ENCODE measurements at places on chromosomes 11 and 22.

GRCh38 chr11:119861160-119861559 is 132.2 kb upstream of the NECTIN1 start:
- no peak for DNase-seq

- DNase-seq, result no peak
Measured at GRCh38 chr11:12936200-12936599, 72.9 kb upstream of the RASSF10 start.

DNA sequence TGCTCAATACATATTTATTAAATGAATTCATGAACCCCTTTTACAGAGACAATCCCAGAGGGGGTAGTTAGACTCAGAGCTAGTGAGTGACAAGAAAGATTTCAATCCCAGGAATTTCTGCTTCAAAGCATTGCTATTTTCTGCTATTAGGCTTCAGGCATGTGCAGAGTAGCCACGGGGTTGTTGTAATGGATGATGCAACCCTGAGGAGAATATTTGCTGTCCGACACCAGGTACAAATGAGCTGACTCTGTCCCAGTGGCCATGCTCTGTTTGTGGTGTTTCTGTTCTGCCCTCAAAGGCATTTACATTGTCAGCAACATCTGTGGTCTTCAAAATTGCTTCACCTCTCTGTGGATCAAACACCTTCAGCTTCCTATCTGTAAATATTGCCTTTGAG is 102.6 kb downstream of the CSNK2A3 start:
- no peak for DNase-seq

- DNase-seq, result no peak
Measured at GRCh38 chr11:58193391-58193790, 4.5 kb downstream of the OR9Q2 start.

GRCh38 chr11:19378814-19379213 is 138.1 kb upstream of the E2F8 start:
- no peak for DNase-seq

GRCh38 chr11:87431392-87431791 is 393.7 kb downstream of the TMEM135 start:
- DNase-seq, result no peak

DNA sequence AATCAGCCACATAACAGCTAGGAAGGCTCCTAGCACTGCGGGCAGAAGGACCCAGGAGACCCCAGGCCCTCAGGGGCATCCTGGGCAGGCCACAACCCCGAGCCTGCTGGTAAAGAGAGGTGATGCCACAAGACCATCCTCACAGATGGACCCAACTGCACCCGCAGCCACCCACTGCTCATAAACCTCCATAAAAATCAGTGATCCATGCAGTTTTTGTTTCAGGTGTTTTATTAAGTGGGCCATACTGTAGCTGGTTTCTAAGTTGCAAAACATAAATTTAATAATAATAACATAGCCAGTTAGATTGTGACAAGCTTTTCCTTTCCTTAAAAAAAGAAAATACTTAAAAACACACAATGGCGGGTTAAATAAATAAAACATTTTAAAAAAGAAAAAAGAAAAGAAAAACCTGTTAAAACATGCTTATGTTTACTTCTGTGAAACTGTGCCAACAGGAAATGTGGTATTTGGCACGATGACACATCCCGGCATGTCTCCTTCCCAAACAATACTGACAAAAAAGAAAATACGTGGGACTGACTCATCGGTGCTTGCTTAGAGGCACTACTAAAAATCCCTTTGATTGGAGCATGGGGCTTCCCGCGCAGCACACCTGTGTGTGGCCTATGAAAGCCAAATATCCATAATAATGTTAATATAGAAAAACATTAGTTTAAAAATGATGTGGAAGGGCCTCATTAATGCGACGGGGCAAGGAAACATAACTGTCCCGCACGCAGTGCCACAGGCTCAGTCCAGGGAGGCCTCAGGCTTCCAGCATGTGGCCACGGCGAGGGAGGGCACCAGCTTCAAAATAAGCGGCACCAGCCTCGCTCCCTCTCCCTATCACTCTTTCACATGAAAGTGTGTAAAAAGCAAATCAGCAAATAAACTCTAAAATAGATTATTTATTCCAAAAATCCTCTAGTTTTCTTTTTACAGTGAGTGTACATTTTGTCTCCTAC is 47.5 kb upstream of the SCUBE2 start:
- DNase-seq, result peak; percentile 97

DNA sequence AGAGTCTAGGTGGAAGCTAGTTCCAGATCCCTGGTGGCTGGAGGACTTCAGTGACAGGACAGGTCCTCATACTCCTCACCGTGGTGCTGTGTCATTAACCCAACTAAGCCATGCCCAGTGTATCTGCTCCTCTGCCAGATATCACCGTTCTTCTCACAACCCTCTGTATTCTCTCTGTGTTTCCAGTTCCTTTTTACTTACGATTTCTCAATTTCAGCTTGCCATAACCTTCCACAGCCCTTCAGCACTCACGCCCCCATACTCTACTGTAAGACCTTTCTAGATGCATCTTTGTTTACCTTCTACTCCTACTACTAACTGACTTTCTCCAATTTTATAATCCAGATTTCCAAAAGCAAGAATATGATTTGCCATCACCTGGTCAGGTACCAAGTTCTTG is 26.1 kb upstream of the RIC3 start:
- no peak for DNase-seq

- DNase-seq, result no peak
Measured at GRCh38 chr11:66814678-66815077, 28.6 kb upstream of the RCE1 start.

DNA sequence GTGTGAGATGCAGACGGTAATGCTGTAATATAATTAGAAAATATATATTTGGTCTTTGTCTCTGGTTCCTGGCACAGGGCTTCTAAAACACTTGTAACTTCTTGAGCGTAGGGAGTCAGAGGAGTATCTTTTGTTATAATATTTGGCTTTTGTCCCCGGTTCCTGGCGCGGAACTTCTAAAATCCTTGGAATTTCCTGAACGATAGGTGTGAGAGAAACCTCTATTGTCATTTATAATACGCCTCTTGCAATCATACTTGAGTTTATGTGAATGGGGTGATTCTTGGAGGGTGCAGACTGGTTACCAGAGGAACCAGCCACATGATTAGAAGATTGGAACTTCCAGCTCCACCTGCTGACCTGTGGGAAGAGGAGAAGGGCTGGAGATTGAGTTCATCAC is 54.1 kb upstream of the ZBED5 start:
- DNase-seq, result no peak

GRCh38 chr22:30238661-30239487 is 7.7 kb downstream of the LIF start:
- DNase-seq, result no peak

GRCh38 chr22:48181263-48181955 is 1419.0 kb downstream of the TBC1D22A start:
- no peak for DNase-seq

DNA sequence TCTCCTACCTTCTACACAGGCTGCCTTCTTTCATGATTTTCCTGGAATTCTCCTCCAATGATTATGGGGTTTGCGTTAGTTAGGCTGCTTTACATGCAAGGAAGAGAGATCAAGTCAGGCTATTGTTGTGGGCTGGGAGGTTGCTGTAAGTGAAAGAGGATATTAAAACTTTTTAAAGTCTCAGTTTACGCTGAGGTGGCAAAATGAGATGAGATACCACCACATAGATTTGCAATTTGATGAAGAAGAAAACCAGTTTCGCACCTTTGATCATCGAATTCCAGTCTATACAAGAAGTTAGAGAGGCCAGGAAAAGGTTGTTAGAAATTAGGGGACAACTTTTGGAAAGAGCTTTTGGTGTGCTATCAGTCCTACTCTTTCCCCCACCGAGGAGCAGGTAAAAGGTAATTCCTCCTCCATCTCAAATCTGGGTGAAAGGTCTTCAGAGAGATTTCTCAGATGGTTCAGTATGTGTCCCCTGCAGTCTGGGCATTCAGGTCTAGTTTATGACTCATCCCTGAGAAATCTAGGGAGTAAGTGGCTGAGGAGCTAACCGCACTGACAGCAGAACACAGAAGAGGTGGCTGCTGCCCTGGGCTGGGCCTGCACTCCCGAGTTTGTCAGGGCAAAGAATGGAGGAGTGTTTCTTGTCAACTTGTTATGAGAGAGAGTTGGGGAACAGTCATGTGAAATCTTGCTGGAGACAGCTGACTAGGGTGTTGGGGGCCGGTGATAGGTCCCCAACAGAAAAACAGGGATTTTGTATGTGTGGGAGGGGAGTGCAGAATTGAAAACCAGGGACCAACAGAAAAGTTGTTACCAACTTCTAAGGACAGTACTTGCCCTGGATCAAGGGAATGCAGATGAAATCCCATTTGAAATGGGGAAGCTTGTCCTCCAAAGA is 34.7 kb downstream of the CCDC83 start:
- no peak for DNase-seq

- DNase-seq, result no peak
Measured at GRCh38 chr11:66559866-66560676, 8.3 kb downstream of the CTSF start.

DNA sequence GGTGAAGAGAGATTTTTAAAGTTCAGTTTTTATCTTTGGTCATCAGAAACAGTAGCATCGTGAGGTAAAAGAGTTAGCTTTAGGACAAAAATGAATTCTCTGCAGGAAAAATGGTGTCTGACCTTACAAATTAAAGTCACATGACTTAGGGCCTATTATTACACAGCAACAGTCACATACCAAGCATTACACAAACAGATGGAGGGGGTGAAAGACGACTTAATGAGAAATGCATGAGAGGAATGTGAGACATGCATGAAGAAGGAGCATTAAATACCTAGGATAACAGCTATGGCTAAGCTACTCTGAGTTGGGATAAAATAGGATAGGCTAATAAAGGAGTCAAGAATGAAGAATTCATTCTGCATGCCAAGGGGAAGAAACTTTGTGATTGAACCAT is 77.5 kb downstream of the BLID start:
- DNase-seq, result no peak

DNA sequence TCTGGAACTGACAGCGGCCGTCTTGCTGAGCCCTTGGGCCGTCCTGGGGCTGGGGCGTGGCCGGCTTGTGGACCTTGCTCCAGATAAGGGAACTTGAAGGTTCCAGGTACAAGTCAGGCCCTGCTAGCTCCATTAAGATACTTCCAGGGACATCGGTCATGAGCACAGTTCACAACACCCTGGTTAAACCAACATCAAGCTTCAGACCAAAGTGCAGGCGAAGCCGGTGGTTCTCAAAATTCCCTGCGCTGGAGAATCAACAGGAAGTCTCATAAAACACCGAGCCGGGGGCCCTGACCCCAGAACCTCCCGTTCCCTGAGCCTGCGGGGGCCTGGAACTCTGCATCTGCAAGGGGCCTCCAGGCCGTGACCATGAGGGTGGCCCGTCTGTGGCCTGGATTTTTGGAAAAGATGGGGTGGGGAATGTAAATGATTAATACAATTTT is 1043.8 kb downstream of the BRD1 start:
- DNase-seq, result no peak

DNA sequence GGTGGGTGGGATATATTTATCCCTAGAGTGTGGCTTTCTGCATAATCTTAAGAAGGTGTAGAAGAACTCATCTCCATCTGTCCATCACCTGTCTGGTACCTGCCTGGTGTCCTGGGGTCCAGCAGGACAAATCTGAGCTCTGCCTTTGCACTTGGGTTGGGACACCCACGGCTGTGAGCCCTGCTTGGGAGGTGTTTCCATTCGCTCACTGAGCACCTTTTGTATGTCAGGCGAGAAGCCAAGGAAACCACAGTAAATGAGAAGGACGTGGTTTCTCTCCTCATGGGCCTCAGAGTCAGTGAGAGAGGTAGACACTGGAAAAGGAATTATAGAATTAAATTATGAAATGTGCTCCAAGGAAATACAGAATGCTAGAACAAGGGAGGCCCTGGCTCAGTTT is 555.9 kb downstream of the MIAT start:
- DNase-seq, result no peak

DNA sequence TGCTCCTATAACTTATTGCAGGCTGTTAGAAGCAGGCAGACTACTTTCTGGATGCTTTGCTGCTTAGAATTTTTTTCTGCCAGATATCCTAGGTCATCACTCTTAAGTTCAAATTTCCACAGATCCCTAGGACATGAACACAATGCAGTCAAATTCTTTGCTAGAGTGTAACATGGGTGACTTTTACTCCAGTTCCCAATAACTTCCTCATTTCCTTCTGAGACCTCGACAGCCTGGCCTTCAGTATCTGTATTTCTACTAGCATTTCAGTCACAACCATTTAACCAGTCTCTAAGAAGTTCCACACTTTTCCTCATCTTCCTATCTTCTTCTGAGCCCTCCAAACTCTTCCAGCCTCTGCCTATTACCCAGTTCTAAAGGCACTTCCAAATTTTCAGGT is 60.4 kb upstream of the ZBED5 start:
- DNase-seq, result no peak

- DNase-seq, result no peak
Measured at GRCh38 chr22:22924369-22925145, 36.9 kb downstream of the IGLL5 start.

GRCh38 chr11:110098645-110099044 is 5.5 kb downstream of the ZC3H12C start:
- DNase-seq, result no peak

DNA sequence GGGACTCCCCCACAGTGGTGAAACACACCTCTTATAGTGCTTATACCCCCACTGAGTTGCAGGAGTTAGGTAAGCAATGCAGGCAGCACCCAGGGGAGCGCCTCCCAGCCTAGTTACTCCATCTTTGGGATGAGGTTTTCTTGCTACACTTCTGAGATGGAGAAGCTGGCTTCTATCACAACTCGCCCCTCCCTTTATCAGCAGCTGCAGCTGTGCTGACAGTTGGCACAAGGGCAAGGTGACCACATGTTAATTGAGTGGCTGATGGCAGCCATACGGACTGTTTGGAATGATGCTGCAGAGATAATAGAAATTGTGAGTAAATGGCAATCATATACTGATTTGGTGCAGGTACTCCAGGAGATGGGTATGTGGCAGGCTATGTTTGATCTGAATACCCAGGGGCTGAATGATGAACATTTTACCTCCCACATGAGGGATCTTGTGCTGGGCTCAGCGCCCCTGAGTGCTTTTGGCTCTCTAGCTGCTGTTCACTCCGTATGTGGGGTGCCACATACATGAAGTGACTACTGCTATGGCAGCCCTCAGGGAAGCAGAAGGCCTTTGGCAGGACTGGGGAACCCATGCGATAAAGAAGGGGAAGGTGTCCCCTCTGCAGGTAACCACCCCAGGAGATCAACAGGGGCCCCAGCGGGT is 29.2 kb upstream of the KCNA4 start:
- no peak for DNase-seq

- no peak for DNase-seq
Measured at GRCh38 chr11:19352072-19352770, 111.5 kb upstream of the E2F8 start.

DNA sequence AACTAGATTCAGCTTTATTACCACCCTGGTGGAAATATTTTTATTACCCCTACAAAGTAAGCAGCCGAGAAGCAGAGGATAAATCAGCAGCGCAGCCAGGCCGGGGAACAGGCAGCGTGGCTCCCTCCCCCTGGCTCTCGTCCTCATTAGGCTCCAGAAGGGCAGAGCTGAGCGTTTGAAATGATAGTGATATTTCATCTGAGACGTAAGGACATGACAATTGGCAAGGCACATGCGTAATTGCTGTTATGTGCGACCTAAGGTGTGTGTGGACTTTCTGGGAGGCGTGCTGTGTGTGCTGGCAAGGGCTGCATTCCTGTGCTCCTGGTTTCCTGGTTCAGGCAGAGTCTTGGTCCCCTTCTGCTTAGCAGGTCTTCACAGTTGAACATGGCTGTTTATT is 247.8 kb downstream of the TBC1D22A start:
- DNase-seq, result no peak
